Retina (tissue), 1 donor: ENCODE measurements at places on chromosomes 4 and X.

GRCh38 chr4:38323141-38323641 lies 340.8 kb upstream of the KLF3 start:
- no peak for DNase-seq

GRCh38 chrX:17860179-17860780 lies 818 bp downstream of the RAI2 start:
- peak; percentile 55 for DNase-seq

DNA sequence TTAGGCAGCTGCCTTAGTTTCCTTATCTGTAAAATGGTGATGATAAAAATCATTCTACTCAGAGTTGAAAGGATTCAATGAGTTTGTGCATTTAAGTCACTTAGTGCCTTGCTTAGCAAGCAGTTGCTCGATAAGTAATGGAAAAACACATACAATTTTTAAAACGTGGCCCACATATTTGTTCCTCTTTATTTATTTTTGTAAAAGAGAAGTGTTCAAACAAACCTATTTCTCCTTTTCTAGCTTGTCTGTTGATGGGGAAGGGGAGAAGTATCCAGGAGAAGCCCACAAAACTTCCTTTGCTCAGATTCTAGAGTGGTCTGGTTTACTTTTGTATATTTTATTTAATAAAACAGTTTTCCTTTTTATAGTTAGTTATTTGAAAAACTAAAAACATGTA lies 3.3 kb upstream of the HPGDS start:
- DNase-seq: no peak

DNA sequence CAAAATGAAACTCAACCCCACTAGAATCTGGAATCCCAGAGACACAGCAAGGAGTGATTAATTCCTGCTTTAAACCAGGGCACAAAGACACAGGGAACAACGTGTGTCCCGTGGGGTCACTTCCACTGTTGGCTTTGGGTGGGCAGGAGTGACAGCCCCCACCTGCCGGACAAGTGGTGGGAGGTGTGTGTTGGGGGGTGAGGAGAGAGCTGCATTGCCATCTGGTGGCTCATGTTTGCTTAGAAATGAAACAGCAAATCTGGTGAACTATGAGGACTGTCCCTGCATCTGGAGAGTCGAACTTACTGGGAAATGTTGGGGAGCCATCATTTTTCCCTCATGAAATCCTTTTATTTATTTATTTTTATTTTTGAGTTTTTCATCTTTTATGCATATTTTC lies 75.9 kb upstream of the AFAP1 start:
- no peak for DNase-seq

DNA sequence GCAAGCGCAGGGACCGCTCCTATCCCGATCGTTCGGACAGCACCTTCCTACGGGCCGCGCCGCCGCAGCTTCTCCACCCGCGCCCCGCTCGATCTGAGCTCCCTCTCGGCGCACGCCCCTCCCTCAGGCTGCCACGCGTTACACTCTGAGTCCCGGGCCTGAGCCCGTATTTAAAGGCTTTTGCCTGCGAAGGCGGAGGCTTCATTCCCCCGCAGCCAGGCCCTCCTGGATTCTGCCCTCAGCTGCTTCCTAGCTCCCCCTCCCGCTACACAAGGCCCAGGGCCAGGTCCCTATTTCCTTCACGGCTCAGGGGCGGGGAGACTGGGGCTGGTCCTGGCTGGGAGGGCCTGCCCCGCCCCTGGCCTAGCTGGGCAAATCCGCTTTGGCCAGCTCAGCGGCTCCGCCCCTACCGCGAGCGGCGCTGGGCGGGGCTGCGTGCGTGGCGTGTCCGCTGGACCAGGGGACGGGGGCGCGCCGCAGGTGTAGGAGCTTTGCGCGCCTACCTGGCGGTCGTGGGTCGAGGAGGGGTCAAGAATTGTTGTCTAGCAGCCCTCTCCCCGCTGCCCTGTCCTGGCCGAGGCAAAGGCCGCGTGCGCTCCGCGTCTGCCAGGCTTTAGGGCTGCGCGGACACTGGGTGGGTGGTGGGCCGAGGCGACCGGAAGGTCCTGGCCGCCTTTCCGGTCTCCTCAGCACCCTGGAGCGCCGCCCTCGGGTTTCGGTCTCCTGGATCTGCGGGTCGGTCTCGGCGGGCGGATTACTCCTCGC lies at the start of gene UGDH:
Gene UGDH (minus strand): TSS at position 144 of the 765 bp plus-strand sequence. CDS start 5,927 bp downstream, outside the sequence.
- peak; percentile 100 for DNase-seq

- DNase-seq: no peak
These were observed 932.6 kb downstream of the C4orf33 start for GRCh38 chr4:130028552-130028951.

DNA sequence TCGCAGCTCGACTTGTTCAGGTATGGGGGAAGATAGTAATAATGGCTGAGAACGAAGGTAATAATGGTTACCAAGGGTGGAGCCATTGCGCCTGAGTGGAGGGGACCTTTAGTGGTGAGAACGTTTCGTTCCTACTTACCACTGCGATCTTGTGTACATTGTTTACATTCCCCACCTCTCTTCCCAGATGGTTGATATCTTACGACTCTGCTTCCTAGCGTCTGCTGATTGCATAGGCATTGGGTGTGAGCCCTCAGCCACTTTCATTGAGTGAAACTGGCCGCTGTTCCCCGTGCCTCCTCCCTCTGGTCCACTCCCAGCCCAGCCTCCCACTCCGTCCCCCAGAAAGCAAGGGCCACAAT lies 850 bp downstream of the IGBP1 start:
- DNase-seq: no peak

DNA sequence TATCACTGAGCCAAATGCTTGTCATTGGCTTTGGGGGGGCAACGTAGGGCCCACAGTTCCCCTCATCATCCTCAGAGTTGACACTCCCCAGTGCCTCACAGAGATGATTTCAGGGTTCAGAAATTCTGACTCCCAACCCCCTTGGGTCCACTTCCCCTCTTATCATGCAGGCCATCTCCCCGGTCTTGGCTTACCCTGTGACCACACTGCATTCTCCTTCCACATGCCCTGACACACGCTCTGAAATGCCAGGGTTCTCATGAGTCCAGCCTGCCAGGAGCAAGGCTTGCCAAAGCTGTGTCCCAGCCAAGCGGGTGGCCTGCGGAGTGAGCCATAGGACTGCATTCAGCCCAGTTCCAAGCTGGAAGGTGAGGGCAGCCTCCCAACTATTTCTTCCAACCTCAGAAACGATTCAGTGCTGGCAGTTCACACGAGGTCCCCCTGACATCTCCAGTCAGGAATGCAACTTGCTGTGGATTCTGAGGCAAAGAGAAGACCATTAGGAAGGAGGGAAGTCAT lies 101.2 kb downstream of the SMIM20 start:
- DNase-seq: no peak

DNA sequence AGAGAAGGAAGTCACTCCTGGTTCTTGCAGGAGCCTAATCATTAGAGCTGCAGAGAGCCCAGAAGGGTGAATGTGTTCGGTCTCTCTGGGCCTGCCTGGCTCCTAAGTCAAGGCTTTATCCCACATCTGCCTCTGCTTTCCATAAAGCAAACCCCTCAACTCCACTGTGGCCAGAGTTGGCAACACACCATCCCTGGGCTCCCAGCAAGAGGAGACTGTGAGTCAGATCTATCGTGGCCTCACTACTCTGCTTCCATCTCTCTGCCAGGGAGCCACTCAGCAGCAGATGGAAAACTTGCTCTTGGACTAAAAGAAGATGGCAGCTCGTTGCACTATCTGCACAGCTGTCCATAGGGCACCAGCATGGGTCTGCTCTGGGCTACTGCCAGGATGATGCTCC lies 348.2 kb downstream of the FBXW7 start:
- no peak for DNase-seq

DNA sequence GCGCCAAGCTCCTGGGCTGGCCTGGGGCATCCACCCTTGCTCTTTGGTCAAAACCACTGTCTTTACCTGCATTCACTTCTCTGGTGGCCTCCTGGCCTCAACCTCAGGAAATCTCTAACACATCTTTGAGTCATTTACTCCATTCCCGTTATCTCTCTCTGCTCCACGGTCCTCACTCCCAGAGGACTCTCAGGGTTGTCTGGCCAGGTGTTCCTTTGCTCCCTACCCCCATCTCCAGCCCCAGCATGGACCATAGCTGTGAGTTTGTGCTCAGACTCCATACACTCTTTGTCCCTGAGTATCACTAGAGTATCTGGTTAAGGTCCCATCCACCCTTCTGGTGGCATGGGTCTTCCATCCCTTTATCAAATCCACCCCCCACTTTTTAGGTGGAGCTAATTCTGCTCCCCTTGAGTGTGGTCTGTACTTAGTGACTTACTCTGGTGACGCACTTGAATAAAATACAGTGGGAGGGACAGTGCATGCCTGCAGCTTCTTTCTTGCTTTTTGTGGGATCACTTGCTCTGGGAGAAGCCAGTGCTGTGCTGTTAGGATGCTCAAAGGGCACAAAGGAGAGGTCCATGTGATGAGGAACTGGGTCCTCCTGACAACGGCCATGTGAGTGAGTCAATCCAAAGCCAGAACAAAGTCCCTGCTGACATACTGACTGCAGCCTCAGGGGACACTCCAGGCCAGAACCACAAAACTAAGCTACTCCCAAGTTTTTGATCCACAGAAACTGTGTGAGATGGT lies 44.3 kb downstream of the IGFBP7 start:
- no peak for DNase-seq

DNA sequence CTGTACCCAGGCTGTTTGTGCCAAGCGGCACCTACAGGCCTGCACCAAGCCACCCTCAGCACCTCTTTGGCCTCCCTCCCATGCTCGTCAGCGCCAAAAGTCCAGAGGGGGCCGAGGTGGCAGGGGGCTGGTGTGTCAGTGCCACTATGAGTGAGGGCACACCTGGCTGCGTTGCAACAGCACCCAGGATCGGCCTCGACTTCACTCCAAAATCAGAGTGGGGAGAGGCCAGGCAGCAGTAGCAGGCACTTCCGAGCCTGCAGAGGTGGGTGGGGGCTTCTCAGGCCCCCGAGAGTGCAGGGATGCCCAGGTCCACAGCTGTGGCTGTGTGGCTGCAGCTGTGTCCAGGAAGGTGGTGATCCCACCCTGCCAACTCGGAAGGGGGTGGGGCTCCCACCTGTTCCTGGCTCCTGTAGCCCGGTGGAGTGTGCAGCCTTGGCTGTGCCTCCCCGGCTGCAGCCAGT lies 58.5 kb downstream of the PPA2 start:
- no peak for DNase-seq

GRCh38 chrX:24396236-24396930 lies 35.9 kb downstream of the SUPT20HL1 start:
- no peak for DNase-seq

DNA sequence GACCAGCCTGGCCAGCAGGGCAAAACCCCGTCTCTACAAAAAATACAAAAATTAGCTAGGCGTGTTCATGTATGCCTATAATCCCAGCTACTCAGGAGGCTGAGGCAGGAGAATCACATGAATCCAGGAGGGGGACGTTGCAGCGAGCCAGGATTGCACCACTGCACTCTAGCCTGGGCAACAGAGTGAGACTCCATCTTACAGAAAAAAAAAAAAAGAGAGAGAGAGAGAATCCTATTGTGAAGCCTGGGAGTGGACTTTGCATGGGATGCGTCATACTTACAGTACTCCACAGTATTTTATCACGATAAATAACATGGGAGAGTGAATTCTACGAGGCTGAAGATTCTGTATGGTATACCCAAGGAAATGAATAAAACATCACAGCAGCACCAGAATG lies 139.6 kb downstream of the AASDH start:
- DNase-seq: no peak

- no peak for DNase-seq
These were observed 121.2 kb upstream of the MID1 start for GRCh38 chrX:10741550-10741949.

DNA sequence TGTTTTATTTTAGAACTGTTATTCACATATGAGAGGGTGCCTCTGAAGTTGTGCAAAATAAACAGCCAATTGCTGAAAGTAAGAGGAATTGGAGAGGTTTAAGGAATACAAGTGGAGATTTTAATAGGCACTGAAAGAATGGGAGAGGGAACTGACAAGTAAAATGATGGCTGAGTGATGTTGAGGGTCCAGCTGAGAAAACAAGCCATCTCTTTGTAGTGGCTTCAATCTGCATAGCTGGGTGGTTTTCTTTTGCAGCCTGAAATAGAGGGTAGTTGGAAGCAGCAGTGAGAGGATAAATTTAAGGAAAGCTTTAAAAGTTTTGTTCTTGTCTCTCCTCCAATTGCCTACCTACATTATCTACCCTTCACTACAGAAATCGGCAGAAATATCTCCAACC lies 106.7 kb upstream of the DGKK start:
- no peak for DNase-seq

- DNase-seq: no peak
These were observed 32.2 kb downstream of the DHRSX start for GRCh38 chrX:2468261-2469195.

- no peak for DNase-seq
These were observed 120.2 kb upstream of the NDST4 start for GRCh38 chr4:115233600-115233999.

DNA sequence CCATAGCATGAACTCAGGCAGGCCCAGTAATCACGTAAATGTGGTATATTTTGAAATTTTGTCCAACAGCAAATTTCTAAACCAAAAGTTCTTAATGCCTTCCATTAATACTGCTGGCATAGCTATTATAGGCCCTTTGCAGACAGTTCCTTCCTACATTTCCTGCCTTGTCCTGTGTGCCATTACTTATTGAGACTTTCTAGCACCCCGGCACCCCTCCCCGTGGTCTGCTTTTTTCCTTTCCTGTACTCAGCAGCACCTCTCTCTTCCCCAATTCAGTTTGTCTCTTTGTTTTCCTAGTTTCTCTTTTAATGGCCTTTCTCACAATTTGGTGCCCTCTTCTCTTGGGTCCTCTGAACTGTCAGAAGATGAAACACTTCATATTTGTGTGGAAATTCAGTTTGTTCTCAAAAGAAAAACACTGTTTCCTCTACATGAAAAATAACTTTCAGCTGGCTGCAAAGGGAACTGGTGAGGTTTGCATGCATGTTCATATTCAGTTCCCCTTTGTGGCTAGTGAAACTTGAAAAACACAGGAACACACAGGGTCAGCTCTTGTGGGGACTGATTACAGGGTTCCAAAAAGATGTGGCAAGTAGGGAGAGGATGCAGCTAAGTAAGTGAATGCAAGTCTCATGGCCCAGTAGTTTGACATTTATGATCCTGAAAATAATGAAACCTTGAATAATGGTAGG lies 17.1 kb downstream of the GPR34 start:
- no peak for DNase-seq

DNA sequence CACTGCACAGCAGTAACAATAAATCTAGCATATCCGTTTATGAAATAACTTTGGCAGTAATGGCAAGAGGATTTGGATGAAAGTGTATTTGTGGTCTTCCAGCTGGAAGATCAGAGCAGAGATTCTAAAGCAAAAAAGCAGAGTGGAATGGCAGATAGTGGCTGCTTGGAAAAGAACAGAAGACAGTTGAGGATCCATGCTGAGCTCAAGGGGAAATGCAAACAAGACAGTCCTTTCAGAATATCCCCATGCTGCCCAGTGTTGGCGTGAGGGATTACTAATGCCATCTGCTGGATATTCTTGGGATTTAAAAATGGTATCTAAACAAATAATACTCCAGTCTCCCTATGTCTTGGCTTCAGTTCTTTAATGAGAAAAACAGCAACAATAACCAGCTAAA lies 629.1 kb upstream of the ATOH1 start:
- DNase-seq: peak; percentile 38

DNA sequence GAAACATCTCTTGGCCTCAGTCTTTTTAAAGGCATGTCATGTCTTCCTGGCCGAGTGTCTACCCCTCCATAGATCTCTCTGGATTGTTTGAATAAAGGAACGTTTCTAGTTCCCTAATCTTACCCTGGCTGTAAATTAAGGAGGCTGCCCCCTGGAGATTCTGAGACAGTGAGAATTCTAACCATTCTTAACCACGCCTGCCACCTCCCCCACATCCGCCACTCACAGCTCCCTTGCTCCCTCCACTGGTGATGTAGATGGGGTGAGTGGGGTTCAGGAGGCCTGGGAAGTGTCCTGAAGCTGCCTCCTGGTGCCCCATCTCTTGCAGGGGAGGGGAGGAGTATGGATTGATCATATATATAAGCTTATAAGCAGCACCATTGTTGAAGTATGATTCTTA lies 48.0 kb upstream of the TRIM2 start:
- DNase-seq: no peak
